ENCODE measurements at places on chromosomes 2 and 18.
A peak's percentile ranks its signal among the peaks of the same experiment; 100 is the strongest.

DNA sequence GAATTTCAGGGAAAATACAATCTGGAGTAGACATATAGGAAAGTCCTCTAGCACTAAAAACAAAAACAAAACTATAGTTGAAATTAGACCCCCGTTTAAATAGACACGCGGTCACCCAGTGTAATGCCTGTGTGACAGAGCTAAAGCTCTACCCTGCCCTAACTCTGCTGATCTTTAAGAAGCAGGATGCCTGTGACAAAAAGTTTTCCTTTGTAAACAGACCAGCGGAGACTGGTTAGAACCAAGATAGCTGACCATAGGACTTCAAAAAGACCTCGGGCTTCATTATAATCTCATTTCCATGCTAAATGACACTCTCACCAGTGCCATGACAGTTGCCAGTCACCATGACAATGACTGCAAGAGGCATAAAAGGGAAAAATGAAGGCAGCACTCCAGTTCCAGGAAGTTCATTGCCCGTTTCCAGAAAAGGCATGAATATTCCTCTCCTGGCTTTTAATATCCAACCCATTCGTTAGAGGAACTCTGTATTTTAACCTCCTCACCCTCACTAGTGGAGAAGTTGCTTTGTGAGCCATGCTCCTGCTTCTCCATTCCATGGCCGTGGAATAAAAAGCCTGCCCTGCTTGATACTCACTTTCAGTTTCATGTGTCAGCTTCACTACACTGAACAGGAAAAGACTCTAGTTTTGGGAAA is 157.2 kb upstream of the COPS8 start:
- no peak for DNase-seq

DNA sequence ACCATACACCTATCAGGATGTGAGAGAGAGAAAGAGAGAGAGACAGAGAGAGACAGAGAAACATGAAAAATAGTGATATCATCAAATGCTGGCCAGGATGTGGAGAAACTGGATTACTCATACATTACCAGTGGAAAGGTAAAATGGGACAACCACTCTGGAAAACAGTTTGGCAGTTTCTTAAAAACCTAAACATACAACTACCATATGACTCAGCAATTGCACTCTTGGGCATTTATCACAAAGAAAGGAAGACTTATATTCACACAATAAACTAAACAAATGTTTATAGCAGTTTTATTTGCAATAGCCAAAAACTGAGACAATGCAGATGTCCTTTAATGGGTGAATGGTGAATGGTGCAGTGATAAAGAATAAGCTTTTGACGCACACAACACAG is 29.1 kb downstream of the SLC4A3 start:
- no peak for DNase-seq

DNA sequence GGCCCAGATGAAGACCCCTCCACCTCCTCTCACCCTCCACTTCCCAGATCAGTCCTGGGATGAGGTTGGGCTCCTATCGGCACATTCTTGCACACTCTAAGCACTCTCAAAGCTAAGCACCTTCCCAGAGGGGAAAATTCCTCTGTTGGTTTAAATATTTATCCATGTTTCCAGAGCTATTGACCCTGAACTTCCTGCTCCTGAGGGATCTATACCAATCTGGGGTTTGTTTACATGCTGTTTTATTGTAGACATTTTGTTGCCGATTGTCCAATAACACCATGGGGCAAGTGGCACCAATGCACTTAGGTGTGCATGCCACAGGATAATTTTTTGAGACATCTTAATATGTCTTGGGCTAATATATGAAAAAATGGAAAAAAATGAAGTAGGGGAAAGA is 476.2 kb downstream of the SLC4A3 start:
- DNase-seq = no peak

- DNase-seq = peak; percentile 66
Measured at GRCh38 chr2:173075781-173076580, at the start of gene MAP3K20. MAP3K20 (plus strand) TSS chr2:173075846; CDS start chr2:173091032, 15,186 bp downstream.

- no peak for DNase-seq
Measured at GRCh38 chr2:150601280-150602038, 114.0 kb upstream of the RND3 start.

GRCh38 chr2:190863946-190864345 is 16.7 kb upstream of the GLS start:
- DNase-seq = no peak

GRCh38 chr2:226891780-226892590 is 56.1 kb downstream of the RHBDD1 start:
- DNase-seq = no peak

- no peak for DNase-seq
Measured at GRCh38 chr2:98759338-98759737, 28.4 kb upstream of the MGAT4A start.

DNA sequence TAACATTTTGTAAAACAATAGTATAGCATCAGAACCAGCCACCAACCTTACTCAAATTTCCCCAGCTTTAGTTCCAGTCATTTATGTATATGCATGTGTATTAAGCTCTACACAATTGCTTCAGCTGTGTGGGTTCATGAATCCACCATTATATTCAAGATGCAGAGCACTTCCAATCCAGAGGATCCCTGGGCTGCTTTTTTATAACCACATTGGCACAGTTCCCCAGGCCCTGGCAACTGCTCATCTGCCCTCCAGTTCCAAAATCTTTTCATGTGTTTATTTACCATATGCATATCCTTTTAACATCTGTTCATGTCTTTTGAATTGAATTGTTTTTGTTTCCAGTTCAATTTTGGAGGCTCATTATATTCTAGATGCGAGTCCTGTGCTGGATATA is 482.9 kb upstream of the HS6ST1 start:
- DNase-seq = no peak

GRCh38 chr2:67997903-67998302 is 64.9 kb downstream of the C1D start:
- no peak for DNase-seq

All from activated T-cell treated with anti-CD3 and anti-CD28 coated beads, Interleukin-2, amount 50 U/mL, for 48 hours (primary cell).